ENCODE measurements at places on chromosomes 1 and 21.

- no peak for DNase-seq
These were observed 38.1 kb upstream of the GPR153 start for GRCh38 chr1:6298940-6299465.

DNA sequence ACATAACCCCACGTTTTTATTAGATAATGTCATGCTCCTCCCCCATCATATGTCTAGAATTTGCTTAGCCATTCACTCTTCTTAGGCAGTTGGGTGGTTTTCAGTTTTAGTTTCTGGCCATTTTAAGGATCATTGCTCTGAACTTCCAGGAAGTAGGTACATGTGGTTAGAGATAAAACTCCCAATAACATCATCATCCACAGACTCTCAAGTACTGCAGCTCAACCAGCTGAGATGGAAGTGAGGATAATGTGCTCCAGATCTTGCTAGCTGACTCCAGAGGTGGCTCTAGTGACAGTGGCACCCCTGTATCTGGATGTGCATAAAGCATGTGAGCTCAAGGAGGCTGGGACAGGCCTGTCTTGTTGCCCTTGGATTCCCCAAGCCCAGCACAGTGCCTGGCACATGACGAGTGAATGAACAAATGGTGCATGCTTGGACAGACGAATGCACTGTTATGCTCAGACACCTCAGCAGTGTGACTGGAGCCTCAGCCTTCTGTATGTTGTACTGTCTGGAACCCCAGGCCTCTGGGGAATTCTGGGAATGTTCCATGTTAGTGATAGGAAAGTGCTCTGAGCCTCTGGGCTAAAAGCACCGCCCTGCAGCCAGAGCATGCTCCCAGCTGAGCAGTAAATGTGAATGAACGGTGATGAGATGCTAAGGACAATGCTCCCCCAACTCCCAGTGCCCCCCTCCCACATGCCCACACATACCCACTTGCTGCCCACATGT, 16.4 kb upstream of the KCNN3 start:
- DNase-seq = no peak

GRCh38 chr1:21961337-21961736, 15.5 kb upstream of the CELA3B start:
- DNase-seq = no peak

GRCh38 chr1:209168204-209168603, 415.3 kb upstream of the CAMK1G start:
- DNase-seq = no peak

- no peak for DNase-seq
These were observed 17.2 kb downstream of the DSCAM start for GRCh38 chr21:40829791-40830190.

GRCh38 chr21:34640858-34641257, 25.9 kb upstream of the RCAN1 start:
- no peak for DNase-seq

- DNase-seq = peak; percentile 6
These were observed 42.7 kb upstream of the SLC16A1 start for GRCh38 chr1:112998592-112999235.

Data from cerebellar cortex (tissue), 1 donor.